ENCODE measurements at places on chromosomes 4 and X.

GRCh38 chrX:44223150-44223549 is 120.3 kb downstream of the EFHC2 start:
- no peak for DNase-seq

DNA sequence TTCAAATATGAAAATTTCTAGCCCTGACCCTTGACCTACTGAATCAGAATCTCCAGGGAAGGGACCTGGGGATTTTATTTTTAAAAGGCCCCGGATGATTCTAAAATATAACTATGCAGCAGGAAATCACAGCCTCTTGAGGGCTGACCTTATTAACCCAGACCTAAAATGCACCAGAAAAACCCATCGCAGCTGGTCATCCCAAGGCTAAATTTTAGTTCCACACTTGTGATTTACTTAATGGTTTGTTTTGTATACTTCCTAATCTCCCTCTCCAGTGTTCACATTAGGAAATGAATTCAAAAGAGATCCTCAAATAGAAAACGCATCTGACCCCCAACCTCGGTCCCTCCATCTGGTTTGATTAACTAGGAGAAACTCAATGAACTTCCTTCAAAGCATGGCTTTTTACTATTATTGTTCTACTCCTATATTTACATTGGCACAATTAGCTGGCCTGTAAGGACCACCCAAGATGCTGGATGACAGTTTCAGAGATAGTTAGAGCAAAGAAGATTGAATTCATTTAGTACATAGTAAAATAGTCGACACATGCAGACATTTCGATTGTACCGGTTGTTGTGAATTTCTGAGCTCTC is 147.8 kb upstream of the MED14 start:
- no peak for DNase-seq

- no peak for DNase-seq
Measured at GRCh38 chr4:6065934-6066590, 47.8 kb upstream of the C4orf50 start.

GRCh38 chr4:127586922-127587571 is 45.7 kb upstream of the INTU start:
- DNase-seq: peak; percentile 8

GRCh38 chrX:149611623-149612175 is 16.6 kb upstream of the HSFX2 start:
- no peak for DNase-seq

DNA sequence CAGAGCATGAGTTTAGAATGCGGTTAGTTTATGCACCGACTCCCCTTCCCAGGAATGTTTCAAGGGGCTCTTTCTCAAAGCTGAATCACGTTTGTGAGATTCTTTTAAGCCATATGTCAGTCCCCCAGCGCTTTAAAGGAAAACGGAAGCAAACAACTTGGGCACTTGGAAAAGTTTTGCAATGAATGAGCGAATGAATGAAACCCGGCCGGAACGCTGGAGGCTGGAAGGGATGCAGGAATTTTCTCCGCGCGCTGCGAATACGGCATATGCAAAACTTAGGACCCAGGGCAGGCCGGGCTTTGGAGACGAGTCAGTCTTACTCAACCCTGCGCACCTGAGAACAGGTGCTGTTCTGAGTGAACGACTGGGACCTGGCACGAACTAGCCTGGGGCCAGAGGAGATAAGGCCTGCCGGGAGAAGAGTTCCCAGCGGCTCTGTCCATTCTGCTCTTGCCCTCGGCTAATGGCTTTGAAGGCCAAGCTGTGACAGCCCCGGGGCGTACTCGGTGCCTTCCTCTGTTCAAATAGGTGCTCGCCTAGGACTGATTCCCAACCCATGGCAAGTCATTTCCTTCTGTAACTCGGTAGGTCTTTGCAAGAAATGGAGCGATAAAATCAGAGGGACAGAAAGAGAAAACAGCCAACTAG is 743 bp upstream of the NRK start:
- no peak for DNase-seq

DNA sequence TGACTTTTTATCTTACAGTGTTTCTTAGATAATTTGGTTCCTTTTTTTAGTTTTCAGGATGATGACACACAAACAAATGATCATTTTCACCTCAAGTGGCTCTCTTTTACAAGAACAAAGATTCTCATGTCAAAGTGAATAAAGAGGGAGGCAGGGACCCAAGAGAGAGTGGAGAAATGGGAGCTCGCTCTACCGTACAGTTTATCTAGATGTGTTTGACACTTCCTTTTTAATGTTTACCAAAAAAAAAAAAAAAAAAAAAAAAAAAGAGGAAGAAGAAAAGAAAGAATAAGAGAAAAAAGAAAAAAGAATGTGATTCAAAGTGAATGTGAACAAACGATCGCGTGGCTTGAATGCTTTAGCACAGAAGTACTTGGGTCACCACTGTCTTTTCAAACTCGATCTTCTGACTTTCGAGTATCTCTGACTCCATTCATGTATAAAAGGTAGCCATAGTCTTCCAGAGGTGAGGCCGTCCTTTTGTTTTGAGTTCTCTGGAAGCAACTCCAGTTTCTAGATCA is 75.6 kb upstream of the GRXCR1 start:
- no peak for DNase-seq

DNA sequence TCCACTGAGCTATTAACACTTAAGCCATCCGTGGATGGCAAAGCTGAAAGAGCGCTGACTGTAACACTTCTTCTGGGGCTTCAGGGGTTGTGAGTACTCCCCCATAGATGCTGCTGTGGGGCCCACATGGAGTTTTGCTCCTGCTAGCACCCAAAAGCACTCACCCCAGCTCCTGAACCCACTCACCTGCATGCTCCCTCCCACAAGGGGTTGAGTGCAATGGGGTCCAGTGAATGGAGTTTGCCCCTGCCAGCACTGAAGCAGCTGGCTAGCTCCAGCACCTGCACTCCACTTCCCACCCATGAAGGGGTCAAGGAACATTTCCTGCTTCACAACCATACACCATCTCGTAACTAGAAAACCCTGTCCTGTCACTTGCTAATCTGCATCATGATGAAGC is 78.9 kb downstream of the IL21 start:
- DNase-seq: no peak

- no peak for DNase-seq
Measured at GRCh38 chrX:74231625-74232024, 72.4 kb upstream of the ZCCHC13 start.

- DNase-seq: no peak
Measured at GRCh38 chr4:40223343-40223742, 26.5 kb downstream of the RHOH start.

- no peak for DNase-seq
Measured at GRCh38 chr4:61200187-61200915, at the start of gene ADGRL3. ADGRL3 (plus strand) TSS chr4:61200326.

DNA sequence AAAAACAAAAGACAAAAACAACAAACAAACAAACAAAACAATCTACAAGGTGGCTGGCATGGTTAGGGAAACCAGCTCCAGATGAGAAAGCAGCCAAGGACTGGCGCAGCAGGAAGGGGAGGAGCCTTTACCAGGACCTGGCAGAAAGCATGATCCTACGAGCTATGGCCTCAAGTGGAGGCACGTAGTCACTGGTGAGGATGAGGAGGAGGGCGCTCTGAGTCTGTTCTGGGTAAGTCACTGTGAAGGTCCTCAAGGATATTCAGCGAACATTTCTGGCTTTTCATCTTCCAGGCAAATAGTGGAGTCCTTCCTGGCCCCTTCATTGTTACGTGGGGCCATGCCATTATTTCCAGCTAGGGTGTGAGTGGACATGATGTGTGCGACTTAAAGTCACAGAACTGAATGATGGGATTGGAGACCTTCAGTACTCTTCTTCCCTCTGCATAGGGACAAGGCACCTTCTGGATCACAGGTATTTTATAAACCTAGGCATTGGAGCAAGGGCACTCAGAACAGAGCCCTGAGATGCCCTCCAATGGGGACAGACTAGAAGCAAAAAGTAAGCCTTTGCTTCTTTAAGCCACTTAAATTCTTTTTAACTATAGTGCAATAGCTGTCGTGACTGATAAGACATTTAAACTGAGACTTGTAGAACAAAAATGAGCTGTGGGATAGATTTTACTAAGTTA is 771.3 kb downstream of the RAB28 start:
- no peak for DNase-seq

- no peak for DNase-seq
Measured at GRCh38 chrX:129649268-129650182, 5.2 kb downstream of the APLN start.

GRCh38 chr4:94453391-94453963 is 1.7 kb downstream of the PDLIM5 start:
- peak; percentile 71 for DNase-seq

GRCh38 chr4:128832243-128832625 is 22.7 kb downstream of the JADE1 start:
- DNase-seq: no peak

DNA sequence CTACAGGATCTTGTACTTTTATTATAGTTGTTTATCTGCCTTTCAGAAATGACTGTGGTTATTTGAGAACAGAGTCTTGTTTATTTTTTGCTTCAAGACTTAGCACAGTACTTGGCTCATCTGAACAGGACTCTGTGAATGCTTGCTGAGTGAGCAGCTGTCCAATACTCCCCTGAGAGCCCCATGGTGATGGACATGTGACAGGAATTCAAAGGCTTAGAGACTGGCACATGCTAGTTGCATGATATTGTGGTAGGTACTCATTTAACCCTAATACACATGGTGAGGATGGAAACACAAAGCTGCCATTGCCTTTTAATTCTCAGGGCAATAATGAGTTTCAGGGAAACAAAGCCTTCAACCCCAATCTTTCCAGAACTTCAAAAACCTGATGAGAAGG is 97.3 kb downstream of the GEMIN8 start:
- DNase-seq: no peak

All from inflammatory macrophage treated with lipopolysaccharide for 1 hour (primary cell).